ENCODE measurements at places on chromosomes 2 and 18. TPM values are rescaled to one million over a fixed set of nuclear protein-coding genes. Genes with fewer than 3 reads are reported as not detected.

ADAM23 gene
- total RNA-seq = 2.7 TPM

SULT1C4 gene
- total RNA-seq = 0.53 TPM

LOXHD1 gene
- total RNA-seq = not detected

CHRNG gene
- total RNA-seq = not detected

GALR1 gene
- not detected for total RNA-seq

PLEK gene
- total RNA-seq = not detected

CENPA gene
- total RNA-seq = 16.1 TPM

CYBRD1 gene
- total RNA-seq = 55.5 TPM

LINC00305 gene
- total RNA-seq = not detected

MEP1B gene
- total RNA-seq = not detected

MYL12A gene
- total RNA-seq = 692 TPM

ABCG8 gene
- not detected for total RNA-seq

NCKAP5 gene
- total RNA-seq = under 0.01 TPM

MRO gene
- not detected for total RNA-seq

SLC40A1 gene
- total RNA-seq = 2.0 TPM

CFC1 gene
- not detected for total RNA-seq

TEKT4 gene
- total RNA-seq = not detected

EHBP1 gene
- total RNA-seq = 34.6 TPM

GAREM1 gene
- total RNA-seq = 0.89 TPM

TMEFF2 gene
- total RNA-seq = not detected

LMAN1 gene
- 203 TPM for total RNA-seq

POTEJ gene
- total RNA-seq = not detected

LHCGR gene
- not detected for total RNA-seq

CELF4 gene
- not detected for total RNA-seq

NGEF gene
- total RNA-seq = 3.2 TPM

MDH1 gene
- 277 TPM for total RNA-seq

MZT2A gene
- total RNA-seq = 146 TPM

PELI1 gene
- 4.6 TPM for total RNA-seq

EGR4 gene
- total RNA-seq = not detected

PKDCC gene
- total RNA-seq = 63.1 TPM

VIT gene
- 1.4 TPM for total RNA-seq

HRH4 gene
- total RNA-seq = not detected

IL1B gene
- 0.18 TPM for total RNA-seq

HOXD11 gene
- total RNA-seq = 6.6 TPM

CD207 gene
- total RNA-seq = not detected

ICA1L gene
- total RNA-seq = 2.8 TPM

GAL3ST2 gene
- total RNA-seq = not detected

ASB18 gene
- total RNA-seq = not detected

DSG1 gene
- total RNA-seq = not detected

PPP1R1C gene
- total RNA-seq = not detected

SPEG gene
- total RNA-seq = 17.4 TPM

DHRS9 gene
- total RNA-seq = 2.0 TPM

MGAT4A gene
- total RNA-seq = not detected

STARD6 gene
- 0.35 TPM for total RNA-seq

IL36A gene
- total RNA-seq = not detected

PLCD4 gene
- total RNA-seq = 0.35 TPM

SMAD2 gene
- 93.4 TPM for total RNA-seq

AKAIN1 gene
- total RNA-seq = not detected

ANKRD62 gene
- total RNA-seq = not detected
